ENCODE measurements at places on chromosomes 1 and 21.

GRCh38 chr1:50976111-50976889 lies 6.3 kb downstream of the CDKN2C start:
- peak; percentile 11 for DNase-seq

DNA sequence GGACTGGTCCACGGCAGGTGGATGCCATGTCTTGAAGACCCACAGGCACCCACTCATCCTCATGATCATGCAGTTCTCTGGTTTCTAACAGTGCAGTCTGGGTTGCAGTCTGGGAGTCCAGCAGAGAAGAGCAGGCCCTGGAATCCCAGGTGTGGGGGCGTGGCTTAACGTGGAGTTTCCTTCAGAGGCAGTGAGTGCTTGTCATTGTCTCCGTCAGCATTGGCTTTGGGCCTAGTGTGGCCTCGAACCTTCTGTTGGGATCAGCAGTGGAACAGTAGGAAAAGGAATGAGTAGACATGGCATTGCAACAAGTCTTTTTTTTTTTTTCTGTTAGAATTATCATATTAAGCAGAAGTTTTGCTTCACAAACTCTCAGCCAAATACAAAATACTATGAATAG lies 12.8 kb downstream of the LGALS8 start:
- no peak for DNase-seq

- DNase-seq = no peak
Measured at GRCh38 chr1:14739082-14739832, 140.8 kb downstream of the KAZN start.

DNA sequence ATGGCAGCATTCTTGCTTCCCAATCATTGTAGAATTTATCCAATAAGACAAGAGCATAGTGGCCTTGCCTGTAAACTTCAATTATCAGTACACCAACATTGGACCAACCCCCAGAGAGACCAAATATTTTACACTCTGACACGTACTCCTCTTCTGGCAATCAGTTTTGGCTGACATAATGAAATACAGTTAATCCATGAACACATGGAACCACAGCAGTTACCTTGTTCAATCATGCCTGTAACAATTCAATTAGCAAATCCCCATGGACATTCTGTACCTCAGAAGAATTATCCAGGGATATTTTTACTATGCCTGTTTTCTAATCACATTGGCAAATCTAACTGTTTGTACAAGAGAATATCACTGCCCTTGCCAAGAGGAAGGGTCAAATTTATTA lies 2162.0 kb downstream of the MRPL39 start:
- no peak for DNase-seq

GRCh38 chr1:2848006-2848670 lies 46.6 kb upstream of the TTC34 start:
- DNase-seq = no peak

GRCh38 chr1:20223106-20223505 lies 36.8 kb upstream of the PLA2G2C start:
- DNase-seq = no peak

GRCh38 chr1:25009671-25010262 lies 79.7 kb upstream of the RUNX3 start:
- DNase-seq = no peak

DNA sequence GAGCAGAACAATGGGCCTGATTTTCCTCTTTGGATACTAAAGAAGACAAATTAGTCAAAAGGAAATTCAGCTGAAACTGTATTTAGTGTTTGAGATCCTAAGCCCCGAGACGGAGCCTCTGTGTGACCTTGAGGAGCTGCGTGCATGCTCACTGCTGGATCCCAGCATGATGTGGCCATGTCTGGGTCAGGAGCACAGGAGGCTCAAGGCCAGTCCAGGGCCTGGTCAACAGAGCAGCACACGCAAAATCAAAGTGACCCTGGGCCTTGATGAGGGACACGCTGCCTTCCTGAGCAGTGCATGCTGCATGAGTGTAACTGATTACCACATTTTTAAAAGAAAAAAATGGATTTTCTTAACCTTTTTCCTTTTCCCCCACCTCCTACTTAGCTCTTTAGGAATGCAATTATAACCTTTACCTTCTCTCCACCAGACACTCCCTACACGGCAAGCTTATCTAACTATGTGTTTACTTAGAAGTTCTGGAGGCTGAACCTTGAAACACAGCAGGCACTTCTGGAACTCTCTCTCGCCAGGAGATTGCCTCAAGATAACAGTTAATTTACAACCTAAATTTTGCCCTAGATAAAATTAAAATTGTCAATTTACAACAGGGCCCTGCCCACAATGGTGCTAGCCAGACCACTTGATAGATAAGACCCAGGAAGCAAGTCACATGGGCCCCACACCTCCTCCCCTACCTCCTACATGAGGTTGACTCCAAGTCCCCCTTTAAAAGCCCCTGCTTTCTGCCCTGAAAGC lies 144.6 kb downstream of the LRIG2 start:
- DNase-seq = no peak

GRCh38 chr21:45545691-45546531 lies 3.7 kb upstream of the SLC19A1 start:
- no peak for DNase-seq

DNA sequence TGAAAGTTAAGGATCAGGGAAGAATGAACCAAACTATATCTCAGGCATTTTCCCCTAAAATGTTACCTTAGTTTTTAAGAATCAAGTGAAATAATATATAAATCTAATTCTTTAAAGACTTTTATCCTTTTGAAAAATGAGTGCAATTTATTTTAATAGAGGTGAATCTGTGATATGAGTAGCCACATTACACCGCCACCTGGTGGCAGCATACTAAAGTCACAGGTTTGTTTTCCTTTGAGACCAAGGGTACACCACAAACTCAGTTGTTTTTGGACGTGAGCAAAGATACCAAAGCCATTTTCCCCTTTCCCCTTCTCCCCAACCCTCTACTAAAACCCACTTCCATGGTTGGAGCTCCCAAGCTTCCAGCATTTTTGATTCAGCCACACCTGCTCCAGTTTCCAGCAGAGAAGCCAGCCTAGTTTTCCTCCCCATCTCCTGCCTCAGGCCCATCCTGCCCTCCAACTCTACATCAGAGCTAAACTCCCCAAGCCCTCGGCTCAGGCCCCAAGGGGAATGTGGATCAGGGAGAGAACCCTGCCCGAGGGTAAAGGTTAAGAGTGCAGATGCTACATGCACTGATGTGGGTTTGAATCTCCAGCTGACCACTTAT lies 22.9 kb upstream of the LDLRAP1 start:
- DNase-seq = no peak

DNA sequence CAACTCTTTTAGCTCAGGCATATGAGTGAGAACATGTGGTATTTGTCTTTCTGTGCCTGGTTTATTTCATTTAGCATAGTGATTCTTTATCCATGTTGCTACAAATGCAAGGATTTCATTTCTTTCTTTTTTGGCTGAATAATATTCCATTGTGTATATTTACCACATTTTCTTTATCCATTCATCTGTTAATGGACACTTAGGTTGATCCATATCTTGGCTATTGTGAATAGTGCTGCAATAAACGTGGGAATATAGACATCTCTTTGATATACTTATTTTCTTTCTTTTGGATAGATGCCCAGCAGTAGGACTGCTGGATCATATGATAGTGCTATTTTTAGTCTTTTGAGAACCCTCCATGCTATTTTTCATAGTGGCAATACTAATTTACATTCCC lies 30.8 kb downstream of the ASB17 start:
- DNase-seq = no peak

GRCh38 chr1:192968323-192968722 lies 90.8 kb downstream of the UCHL5 start:
- DNase-seq = no peak

- no peak for DNase-seq
Measured at GRCh38 chr1:243251539-243251938, 3.5 kb downstream of the CEP170 start.

DNA sequence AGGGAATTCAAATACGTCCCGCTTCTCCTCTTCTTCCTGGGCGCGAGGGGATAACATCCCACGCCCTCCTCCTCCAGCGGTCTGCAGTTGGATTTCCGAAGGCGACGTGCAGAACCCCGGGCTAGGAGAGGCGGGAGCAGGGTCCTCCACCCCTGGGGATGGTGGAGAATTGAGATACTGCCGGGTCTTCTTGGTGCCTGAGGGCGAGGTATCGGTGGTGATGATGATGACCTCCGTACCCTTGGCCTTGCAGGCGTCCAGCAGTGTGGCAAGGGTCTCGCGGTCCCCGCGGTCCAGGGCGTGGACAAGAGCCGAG lies 3.2 kb upstream of the LIX1L start:
- DNase-seq = no peak

DNA sequence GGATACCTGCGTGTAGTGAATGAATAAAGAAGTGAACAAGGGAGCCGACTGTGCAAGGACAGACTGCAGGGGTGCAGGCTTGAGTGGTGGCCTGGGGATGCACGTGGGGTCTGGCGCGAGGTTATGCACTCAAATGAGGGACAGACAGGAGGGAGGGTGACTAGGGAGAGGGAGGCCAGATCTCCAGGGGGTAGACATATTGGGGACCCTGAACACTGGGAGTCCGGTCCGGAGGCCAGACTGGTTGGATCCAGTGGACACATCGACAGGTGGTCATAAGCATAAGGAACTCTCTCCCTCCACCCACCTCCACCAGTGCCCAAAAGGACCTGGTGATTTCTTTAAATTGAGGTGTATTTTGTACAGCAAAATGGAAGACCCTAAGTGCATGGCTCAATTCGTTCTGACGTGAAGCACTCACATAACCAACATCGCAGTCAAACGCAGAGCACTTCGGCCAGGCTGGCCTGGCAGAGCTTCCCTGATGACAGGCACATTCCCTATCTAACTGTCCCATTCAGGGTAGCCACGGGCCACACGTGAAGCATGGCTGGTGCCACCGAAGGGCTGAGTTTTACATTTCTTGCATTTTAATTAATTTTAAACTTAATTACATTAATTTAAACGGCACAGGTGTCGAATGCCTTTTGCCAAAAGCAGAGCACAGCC lies 14.0 kb downstream of the WNT3A start:
- DNase-seq = no peak

- no peak for DNase-seq
Measured at GRCh38 chr1:67648582-67649326, 36.2 kb upstream of the GADD45A start.

- no peak for DNase-seq
Measured at GRCh38 chr1:94299627-94300553, 62.5 kb upstream of the ARHGAP29 start.

DNA sequence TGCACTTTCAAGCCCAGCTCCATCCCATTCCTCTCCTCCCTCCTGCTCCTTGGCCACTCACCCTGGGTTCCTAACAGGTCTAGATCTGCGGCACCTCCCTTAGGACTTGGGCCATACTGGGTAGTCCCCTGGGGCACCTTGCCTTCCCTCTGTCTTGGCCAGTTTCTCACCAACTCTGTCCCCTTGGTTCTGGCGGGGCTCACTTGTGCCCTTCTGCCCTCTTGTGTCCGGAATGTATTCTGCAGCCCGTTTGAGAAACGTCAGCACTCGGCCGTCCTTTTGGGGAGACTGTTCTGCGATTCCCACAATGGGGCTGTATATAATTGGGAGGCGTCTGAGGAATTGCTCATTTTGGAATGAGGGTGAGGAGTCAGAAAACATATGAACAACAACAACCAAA lies 162.4 kb downstream of the ZSCAN20 start:
- DNase-seq = no peak

GRCh38 chr1:19240673-19241538 lies 10.4 kb downstream of the EMC1 start:
- peak; percentile 13 for DNase-seq

- DNase-seq = no peak
Measured at GRCh38 chr21:42764443-42764760, 111.0 kb downstream of the PDE9A start.

GRCh38 chr1:152517237-152517811 lies 3.0 kb downstream of the CRCT1 start:
- no peak for DNase-seq
